ENCODE measurements at places on chromosomes 16 and 17.
A peak's percentile ranks its signal among the peaks of the same experiment; 100 is the strongest.

- DNase-seq = no peak
Measured at GRCh38 chr16:69932228-69932627, 18.9 kb upstream of the CLEC18A start.

DNA sequence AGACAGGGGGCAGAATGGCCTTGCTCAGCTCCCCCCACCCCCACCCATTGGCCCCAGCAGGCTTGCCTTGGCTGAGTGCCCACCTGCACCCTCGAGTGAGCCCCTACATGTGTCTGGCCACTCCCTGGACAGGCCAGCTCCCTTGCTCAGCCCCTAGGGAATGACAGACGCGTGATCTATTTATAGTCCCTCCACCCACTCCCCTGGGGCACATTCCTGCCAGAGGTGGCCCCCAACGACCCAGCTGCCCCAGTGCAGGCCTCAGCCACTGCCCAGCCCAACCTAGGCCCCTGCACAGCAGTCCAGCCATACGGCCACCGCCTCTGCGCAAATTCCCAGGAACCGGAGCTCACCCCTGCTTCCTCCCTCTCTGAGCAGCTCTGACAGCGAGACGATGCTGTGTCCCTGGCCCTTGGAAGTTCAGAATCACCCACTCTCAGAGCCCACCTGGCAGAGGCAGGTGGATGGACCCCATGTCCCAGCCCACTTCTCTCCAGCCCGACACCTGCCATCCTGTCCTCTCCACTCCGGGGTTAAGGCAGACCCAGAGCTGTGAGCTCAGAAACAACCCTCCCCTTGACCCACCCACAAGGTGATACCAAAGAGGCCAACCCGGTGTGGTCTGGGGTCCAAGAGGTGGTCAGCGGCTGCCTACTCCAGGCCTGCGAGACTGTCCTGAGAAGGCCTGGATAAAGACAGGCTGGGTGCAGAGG, 11.5 kb upstream of the P2RX1 start:
- DNase-seq = no peak

DNA sequence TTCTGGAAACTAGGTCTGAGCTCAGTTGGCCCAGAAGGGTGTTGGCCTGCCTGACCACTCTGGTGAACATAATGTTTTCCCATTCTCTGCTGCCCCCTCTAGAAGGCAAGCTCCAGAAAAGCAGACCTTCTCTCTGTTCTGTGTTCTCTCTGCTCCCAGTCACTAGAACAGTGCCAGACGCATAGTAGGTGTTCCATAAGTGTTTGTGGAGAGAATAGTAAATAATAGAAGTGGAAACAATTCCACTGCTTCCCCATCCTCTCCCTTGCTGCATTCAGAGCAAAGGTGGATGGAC, 32.2 kb upstream of the ETV4 start:
- DNase-seq = no peak

DNA sequence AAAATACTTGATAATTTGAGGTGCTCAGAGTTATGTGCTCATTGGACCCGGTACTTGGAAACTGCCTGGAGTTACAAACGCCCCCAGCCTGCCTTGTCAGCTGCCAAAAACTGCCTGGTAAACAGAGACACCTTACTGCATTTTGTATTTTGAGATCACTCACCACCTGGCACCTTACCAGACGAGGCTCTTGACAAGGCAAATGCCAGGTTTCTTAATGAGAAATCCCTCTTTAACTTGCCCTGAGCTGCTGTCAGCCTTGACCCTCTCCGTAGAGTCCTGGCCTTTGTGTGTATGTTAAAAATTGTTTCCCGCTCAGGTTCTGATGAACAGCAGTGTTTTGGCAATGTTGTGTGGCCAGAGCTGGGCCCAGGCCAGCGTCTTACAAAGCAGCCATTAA, 28.8 kb downstream of the SYT17 start:
- peak; percentile 93 for DNase-seq

DNA sequence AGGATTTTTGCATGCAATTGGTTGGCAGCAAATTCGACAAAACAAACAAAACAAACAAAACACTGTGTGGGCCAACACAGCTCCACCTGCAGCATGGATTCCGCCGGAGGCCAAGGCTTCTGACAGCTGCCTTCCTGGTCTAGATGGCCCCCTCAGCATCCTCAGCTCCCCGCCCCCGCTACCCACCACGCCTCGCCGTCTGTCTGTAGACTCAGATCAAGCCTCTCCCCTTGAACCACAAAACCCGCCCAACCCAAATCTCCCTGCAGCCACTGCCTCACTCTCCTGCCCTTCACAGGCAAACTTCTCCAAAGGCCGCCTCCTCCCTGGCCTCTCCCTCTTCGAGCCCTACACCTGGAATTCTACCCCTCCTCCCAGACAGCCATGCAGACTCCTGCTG, 57.9 kb downstream of the RTN4RL1 start:
- no peak for DNase-seq

- DNase-seq = no peak
Measured at GRCh38 chr16:2090777-2091546, 43.2 kb downstream of the TSC2 start.

GRCh38 chr17:340074-340473, 12.5 kb downstream of the RPH3AL start:
- DNase-seq = no peak

DNA sequence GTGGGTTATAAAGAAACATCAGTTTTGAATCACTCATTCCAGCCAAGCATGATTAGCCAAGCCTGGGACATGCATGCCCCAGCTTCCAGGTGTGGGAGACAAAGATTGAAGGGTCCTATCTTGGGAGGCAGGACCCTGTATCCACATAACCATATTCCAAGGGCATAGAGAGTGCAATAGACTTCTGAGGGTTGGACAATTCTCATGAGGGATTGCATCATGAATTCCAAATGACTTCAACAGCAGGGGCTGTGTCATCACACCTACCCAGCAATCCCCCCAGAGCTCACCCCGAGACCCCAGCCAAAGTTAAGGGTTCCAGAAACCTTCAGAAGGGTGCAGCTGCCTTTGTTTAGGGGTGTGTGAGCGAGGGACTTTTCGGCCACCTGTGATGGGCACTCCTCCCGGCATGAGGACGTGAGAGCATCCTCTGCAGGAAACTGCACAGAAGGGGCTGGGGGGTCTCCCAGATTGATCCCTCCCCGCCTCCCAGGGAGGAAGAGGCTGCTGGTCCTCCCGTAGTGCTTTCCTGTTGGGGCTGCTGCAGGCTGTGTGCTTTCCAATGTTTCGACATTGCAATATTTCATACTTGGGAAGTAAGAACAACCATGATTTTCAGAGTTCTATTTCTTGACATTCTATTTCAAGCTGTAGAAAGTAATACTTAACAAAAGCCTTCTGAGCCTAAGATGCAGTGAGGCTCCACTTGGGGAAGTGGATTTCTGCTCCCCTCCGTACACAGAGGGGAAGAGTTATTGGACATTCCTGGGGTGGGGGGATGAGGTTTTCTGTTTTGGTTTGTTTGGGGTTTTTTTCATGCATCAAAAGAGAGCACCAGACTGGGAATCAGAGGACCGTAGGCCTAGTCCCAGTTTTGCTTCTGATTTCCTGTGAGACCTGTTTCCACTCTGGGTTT, 13.3 kb upstream of the PITPNM3 start:
- DNase-seq = no peak

GRCh38 chr17:56373981-56374833, 219.3 kb upstream of the NOG start:
- DNase-seq = peak; percentile 26

- no peak for DNase-seq
Measured at GRCh38 chr16:48680881-48681280, 70.9 kb upstream of the N4BP1 start.

- no peak for DNase-seq
Measured at GRCh38 chr17:41505809-41506767, 676 bp upstream of the KRT13 start.

DNA sequence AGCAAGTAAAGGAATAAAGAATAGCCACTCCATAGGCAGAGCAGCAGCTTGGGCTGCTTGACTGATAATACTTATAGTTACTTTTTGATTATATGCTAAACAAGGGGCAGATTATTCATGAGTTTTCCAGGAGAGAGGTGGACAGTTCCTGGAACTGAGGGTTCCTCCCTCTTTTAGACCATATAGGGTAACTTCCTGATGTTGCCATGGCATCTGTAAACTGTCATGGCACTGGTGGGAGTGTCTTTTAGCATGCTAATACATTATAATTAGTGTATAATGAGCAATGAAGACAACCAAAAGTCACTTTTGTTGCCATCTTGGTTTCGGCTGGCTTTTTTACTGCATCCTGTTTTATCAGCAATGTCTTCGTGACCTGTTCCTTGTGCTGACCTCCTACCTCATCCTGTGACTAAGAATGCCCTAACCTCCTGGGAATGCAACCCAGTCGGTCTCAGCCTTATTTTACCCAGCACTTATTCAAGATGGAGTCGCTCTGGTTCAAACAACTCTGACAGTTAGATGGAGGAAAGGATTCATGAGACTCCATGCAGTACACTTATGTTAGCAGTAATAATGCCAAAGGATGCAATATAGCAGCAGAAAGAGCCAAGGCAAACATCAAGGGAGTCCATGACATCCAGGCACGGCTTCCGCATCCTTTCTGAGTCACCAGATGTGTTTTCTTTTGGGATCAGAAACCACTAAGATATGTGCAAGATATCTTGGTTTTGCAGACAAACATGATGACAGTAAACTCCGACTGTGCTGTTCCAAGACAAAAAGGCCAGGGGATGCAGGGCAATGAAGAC, 55.8 kb upstream of the B4GALNT2 start:
- DNase-seq = no peak

DNA sequence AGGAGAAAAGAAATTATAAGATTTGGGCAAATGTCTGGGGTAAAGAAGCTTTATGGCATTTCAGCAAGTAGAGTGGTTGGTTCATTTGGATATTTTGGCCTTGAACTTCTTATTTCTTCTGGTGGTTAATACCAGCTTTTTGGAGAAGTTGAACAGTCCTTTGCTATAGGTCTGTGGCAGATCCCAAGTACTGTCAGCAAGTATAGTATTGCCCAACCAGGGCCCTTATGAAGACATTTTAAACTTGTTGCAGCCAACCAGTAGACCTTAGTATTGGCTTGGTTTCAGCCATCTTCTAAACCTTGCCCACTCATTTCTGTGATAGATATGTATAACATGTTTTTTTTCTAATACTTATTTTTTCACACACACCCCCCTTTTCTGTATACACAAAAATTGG, 2.2 kb downstream of the SP2 start:
- DNase-seq = no peak

DNA sequence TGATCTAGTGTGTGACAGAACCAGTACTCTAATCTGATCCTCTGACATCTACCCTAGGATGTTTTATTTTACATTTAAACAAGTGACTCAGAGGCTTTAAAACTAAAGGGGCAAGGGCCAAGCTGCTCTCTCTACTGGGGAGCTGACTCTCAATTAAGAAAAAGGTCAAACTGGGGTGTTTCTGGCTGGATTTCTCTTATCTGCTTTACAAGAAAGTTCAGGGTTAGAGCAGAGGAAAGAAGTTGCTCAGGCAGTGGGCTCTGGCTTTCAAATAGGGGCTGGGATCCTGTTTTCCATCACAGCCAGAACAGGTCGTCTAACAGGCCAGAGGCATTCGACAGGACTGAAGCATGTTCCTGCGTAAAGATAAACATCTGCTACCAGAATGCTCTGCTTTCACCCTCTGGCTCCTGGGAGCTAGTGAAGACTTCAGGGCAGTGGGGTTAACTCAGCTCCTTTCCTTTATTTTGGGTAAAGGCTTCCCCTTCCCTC, 8.5 kb downstream of the MMP28 start:
- DNase-seq = no peak

- no peak for DNase-seq
Measured at GRCh38 chr17:78563189-78564145, 13.7 kb downstream of the DNAH17 start.

- DNase-seq = no peak
Measured at GRCh38 chr17:1582374-1582773, 19.8 kb upstream of the PITPNA start.

DNA sequence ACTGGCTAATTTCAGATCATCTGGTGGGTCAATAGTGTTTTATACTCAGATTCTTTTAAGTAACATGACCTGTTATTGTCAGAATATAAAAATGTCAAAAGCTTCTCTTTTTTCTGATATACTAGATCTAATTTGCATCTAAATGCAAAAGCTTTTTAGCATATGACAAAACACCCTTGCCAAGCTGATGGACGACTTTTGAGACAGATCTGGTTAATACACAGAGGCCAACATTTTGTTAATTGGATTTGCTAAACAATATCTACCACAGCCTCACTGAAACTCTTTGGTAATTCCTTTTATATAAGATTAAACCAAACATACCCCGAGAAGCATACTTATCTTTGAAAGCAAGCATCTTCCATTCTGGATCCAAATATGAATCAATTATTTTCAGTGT, 10.3 kb upstream of the NOL11 start:
- no peak for DNase-seq

- no peak for DNase-seq
Measured at GRCh38 chr17:77395501-77396048, 254.8 kb downstream of the SEC14L1 start.

GRCh38 chr16:19864566-19864965, 20.1 kb downstream of the GPRC5B start:
- no peak for DNase-seq

- no peak for DNase-seq
Measured at GRCh38 chr17:80322864-80323263, 62.2 kb downstream of the RNF213 start.

DNA sequence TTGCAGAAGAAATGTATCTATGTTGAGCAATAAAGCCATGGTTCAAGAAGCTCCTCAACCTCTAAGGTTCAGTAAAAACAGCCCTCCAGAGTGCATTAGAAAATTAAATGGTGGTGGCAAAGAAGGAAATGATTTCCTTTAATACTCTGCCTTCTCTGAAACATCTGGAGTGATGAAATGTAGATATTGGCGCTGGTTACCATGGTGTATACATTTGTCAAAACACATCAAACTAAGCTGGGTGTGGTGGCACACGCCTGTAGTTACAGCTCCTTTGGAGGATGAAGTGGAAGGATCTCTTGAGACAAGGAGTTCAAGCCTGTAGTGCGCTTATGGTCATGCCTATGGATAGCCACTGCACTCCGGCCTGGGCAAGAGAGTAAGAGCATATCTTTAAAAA, 6.0 kb downstream of the CAPNS2 start:
- no peak for DNase-seq

GRCh38 chr16:17556276-17557052, 85.7 kb upstream of the XYLT1 start:
- DNase-seq = no peak

DNA sequence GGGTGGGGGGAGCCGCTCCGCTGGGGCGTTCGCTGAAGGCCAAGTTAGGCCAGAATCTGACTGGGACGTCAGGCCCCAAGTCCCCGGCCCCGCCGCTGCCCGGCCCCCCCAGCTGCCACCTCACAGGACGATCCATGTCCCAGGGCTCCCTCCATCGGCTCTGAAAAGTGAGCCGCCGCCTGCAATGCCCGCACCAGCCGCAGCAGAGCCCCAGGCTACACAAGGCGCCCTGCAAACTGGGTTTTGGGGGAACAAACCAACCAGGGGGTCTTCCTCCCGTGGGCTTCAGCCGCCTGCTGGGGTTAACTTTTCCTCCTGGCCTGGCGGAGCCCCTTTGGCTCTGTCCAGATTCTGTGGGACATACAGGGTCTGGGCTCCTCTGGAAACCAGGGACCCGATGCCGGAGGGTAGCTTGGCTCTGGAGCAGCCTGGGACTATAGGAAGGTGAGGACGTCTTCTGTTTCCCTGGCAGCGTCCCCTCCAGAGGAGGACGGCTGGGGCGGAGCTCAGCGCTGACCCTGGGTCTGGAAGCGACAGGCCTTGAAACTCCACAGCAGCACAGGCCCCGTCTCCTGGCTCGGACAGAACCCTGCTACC, 835 bp downstream of the NME4 start:
- DNase-seq = no peak

- no peak for DNase-seq
Measured at GRCh38 chr17:75516619-75517296, 430 bp downstream of the TSEN54 start.

Measured in DMS79 (cell line).